ENCODE measurements at places on chromosomes 7 and 10. TPM values are rescaled to one million over a fixed set of nuclear protein-coding genes. Genes with fewer than 3 reads are reported as not detected.

DNA sequence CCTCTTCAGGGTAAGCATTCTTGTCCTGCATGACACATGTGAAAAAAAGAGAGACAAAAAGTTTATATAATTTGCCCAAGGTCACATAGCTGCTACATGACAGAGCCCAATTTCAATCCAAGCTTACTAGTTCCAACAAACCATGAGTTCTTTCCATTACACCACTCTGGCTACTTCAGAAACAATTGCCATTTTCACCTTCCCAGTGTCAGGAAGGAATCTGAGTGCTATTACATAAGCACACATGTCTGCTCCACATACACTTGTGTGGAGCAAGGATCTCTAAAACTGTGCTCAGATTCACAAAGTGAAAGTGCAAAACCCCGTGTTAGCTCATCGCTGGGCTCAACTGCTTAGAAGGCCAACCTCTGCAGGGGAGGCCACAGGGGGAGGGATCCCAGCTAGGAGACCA, 356.2 kb upstream of the NFE2L3 start:
- no peaks in the 10 kb centered on the region for H3K36me3 ChIP-seq
- DNase-seq = no peak
- no peaks in the 10 kb centered on the region for H3K27me3 ChIP-seq
- H3K4me3 ChIP-seq = peak overlapping the region; percentile 23
- peaks cover 3% of the 10 kb centered on the region for H3K4me1 ChIP-seq

DNA sequence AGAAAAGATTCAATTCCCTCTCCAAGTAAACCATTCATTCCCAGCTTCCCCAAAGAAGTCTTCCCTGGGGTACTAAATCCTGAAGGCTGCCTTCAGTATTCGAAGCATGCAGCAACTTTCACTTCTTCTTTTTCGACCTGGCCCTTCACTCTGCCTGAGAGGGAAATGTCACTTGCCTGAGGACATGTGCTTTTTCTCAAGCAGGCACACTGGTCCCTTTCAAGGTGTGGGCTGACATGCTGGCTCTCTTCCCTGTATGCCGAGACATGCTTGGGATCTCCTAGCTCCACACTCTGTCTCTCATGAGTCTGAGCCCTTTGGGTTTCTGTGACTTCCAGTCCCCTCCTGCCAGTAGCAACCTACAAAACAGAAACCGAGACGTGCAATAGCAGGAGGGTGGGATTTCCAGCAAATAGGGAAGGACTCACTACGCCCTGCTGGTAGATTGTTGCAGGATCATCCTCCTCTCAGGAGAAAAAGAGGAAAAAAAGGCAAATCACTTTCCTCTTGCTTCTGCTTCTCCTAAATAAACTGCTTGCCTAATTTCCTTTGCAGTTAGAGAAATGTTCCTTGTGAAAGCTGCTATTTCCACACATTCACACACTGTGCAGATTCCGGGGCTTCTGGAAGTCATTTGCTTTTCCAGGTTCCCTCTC, 33.5 kb downstream of the FIGNL1 start:
- DNase-seq = peak; percentile 87
- no peak overlapping the region for H3K4me3 ChIP-seq
- no peak overlapping the region for H3K27ac ChIP-seq
- H3K36me3 ChIP-seq = no peaks in the 10 kb centered on the region
- H3K4me1 ChIP-seq = peaks cover 32% of the 10 kb centered on the region

DNA sequence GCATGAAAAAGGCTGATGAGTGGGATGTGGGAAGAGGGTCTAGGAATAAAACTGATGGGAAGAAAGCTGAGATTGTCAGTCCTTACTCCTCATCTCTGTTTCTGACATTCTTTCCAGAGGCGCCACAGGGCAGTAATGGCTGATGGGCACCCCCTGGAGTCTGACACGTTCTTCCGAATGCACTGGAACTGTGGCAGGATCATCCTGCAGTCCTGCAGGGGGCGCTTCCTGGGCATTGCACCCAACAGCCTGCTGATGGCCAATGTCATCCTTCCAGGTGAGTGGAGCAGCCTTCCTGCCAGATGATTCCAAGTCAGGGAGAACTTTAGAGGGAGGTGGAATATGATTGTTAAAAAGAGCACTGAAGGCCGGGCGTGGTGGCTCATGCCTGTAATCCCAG, 4.8 kb downstream of the FSCN3 start:
- no peak overlapping the region for H3K4me3 ChIP-seq
- H3K4me1 ChIP-seq = no peaks in the 10 kb centered on the region
- H3K27ac ChIP-seq = no peak overlapping the region
- peak; percentile 78 for DNase-seq
- no peaks in the 10 kb centered on the region for H3K27me3 ChIP-seq
- H3K36me3 ChIP-seq = no peaks in the 10 kb centered on the region

Gene FZD1
- total RNA-seq = 7.9 TPM
